ENCODE measurements at places on chromosomes 1 and 21. TPM values are rescaled to one million over a fixed set of nuclear protein-coding genes. Genes with fewer than 3 reads are reported as not detected.

GNAT2 gene
- not detected for total RNA-seq

DPT gene
- 0.56 TPM for total RNA-seq

TMPRSS2 gene
- 41.6 TPM for total RNA-seq

PRRX1 gene
- 2.9 TPM for total RNA-seq

NT5C1A gene
- total RNA-seq, result not detected
